ENCODE measurements at places on chromosomes 11 and 22.

- DNase-seq: no peak
Measured at GRCh38 chr22:44402196-44403111, 89.7 kb upstream of the SHISAL1 start.

GRCh38 chr11:116787436-116787785, 412 bp downstream of the ZPR1 start:
- DNase-seq: no peak

DNA sequence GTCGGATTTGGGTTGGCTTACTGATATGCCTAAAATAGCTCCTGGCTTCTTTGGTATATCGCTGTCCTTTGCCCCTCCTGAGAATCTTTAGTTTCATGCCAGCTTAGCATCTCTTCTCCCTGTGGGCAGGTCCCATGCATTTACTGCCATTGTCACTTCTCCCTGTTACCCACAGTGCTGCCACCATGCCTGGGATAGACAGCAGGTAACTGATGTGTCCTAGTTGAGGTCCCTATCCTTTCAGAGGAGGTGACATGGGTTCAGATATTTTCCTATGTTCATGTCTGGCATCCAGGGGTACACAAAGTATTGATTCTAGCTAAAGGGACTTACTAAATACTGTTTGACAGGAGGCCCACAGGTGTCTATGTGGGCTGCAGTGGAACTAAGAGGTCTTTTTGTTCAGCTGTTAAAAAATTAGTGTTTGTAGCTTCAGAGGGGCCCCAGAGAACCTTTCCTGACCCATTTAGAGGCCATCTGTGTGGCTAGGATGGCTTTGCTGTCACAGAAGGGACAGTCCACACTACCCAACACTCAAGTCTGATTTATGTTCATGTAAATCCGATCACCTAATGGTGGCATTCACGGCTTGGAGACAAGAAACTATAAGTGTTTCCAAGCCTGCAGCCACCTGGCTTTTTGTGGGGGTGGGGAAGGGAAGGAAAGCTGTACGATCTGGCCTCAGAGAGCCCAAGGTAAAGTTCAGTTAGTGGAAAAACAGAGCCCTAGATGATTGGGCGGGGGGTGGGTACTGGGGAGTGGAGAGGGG, 8.5 kb downstream of the TIMP3 start:
- no peak for DNase-seq

GRCh38 chr22:44616882-44617655, 84.9 kb upstream of the PRR5 start:
- DNase-seq: no peak

DNA sequence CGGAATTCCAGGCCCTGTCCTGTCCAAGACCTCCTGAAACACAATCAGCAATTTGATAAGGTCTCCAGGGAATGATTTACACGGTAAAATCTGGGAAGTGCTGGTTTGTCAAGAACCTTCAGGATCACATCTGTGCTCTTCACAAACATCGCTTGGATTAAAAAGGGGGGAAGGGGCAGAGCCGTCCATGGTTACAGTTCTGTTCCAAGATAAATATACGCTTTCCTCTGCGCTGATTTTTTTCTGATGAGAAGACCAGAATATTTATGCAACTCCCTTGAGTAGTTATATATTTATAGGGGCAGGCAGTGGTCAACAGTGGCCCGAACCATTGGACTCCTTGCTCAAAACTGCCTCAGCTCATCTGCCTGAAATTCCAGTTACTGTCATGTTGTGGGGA, 9.2 kb upstream of the APOL5 start:
- no peak for DNase-seq

- DNase-seq: no peak
Measured at GRCh38 chr22:45538281-45538680, 35.6 kb downstream of the FBLN1 start.

DNA sequence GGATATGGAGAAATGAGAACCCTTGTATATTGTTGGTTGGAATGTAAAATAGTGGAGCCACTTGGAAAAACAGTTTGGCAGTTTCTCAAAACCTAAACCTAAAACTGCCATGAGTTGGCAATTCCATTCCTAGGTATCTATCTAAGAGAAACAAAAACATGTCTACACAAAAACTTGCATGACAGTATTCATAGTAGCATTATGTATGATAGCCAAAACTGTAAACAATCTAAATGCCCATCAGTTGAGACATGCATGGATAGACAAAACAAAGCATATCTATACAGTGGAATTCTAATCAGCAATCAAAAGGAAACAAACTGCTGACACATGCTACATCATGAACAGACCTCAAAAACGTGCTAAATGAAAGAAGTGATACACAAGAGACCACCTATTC, 34.9 kb downstream of the TRAF6 start:
- DNase-seq: no peak

DNA sequence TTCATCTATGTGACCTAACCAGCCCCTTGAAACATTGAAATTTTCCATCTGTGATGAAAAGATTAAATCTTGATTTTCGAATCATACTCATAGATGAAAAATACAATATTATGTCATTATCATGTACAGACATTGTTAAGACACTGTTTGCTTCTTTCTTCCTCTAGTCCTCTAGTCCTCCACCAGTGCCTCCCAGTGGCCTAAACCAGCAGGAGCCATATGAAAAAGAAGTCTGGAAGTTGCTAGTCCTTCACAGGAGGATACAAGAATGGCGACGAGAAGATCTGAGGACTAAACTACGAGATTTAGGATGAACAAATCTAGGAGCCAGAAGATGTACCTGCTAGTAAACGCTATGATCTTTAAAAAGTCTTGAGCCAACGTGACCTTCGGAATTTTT, 134.1 kb downstream of the SLC17A6 start:
- DNase-seq: no peak

DNA sequence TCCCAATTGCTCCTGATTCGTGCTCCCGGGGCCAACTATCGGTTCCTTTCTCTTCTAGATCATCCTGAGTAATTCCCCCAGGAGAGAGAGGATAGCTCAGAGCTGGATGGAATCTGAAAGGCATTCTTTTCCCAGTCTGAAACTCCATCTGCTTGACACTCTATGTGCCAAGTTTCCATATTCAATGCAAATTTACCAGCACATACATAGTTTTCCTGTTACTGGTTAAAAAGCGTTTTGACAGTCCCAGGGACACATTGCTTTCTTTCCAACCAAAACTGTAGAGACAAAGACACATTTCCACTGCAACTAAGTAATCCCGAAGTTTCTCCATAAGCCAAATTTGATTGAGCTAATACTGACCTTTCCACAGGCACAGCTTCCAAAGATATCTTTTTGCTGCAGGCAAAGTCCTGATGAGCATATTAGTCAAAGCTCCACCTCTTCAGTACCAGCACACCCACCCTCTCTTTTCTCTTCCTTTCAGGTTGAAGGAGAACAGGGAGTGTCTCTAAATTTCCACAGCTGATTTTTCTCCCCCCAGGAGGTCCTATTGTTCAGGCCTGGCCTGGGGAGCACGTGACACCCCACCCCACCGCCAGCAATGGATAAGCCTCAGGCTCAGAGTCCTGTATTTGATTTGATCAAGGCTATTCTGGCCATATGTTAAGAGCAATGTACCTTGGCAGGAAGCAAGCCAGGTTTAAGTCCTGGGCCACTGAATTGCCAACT, 9.7 kb upstream of the ANKK1 start:
- DNase-seq: no peak

- DNase-seq: no peak
Measured at GRCh38 chr11:73121692-73122091, 20.4 kb downstream of the FCHSD2 start.

- DNase-seq: no peak
Measured at GRCh38 chr22:39563571-39564428, 6.8 kb upstream of the CACNA1I start.

GRCh38 chr11:93622043-93622442, 39.4 kb upstream of the CEP295 start:
- DNase-seq: no peak

DNA sequence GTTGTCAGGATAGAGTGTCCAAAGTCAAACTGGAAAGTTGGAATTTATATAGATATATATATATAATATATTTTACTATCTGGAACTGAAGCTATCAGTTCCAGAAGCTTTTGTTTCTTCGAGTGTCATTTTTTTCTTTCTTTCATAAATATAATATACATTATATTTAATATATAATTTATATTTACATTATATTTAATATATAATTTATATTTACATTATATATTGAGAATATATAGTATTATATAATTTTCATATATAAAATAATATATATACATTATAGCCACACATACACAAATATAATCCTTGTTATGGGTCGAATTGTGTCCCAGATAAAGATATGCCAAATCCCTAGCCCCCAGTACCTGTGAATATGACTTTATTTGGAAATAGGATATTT, 842.3 kb upstream of the LRRC4C start:
- DNase-seq: no peak

DNA sequence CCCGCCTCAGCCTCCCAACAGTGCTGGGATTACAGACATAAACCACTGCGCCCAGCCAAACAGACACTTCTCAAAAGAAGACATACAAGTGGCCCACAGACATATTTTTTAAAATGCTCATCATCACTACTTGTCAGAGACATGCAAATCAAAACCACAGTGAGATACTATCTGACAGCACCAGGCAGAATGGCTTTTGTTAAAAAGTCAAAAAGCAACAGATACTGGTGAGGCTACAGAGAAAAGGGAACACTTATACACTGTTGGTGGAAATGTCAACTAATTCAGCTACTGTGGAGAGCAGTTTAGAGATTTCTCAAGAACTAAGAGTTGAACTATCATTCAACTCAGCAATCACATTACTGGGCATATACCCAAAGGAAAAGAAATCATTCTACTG, 67.0 kb downstream of the ARHGAP20 start:
- no peak for DNase-seq

DNA sequence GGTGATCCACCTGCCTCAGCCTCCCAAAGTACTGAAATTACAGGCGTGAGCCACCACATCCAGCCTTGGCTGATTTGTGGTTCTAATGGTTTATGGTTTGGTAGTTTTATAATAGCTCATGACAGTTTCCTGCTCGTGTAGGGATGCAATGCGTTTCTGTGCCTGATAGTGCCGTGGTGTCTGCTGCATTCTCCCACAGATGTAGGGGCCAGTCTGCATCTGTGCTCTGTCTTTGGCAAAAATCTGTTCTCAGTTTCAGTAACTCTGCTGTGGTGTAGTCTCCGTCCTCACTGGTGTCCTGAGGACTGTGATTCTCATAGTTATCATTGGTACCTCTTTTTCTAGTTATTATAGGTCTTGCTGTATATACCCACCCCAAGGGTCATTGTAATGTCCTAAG, 16.3 kb downstream of the ST14 start:
- DNase-seq: no peak

DNA sequence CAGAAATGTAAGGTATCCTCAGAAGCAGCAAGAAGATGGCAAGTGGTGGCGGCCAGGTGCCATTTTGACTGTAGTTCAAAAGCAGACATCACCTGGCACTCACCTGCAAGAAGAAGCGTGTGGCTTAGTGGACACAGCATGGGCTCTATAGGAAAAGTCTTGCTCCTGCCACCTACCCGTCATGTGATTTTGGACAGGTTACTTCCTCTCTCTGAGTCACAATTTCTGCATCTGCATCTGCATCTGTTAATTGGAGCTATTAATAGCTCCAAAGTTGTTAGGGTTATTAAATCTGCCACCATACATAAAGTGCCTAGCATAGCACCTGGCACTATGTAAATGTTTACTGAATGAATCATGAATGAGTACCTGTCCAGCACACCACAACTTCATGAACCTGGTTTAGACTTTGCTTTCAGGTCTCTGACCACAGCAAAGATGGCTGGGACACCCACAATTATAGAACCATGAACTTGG, 16.8 kb downstream of the RAB30 start:
- DNase-seq: no peak
